ENCODE measurements at places on chromosomes 12 and 14.

DNA sequence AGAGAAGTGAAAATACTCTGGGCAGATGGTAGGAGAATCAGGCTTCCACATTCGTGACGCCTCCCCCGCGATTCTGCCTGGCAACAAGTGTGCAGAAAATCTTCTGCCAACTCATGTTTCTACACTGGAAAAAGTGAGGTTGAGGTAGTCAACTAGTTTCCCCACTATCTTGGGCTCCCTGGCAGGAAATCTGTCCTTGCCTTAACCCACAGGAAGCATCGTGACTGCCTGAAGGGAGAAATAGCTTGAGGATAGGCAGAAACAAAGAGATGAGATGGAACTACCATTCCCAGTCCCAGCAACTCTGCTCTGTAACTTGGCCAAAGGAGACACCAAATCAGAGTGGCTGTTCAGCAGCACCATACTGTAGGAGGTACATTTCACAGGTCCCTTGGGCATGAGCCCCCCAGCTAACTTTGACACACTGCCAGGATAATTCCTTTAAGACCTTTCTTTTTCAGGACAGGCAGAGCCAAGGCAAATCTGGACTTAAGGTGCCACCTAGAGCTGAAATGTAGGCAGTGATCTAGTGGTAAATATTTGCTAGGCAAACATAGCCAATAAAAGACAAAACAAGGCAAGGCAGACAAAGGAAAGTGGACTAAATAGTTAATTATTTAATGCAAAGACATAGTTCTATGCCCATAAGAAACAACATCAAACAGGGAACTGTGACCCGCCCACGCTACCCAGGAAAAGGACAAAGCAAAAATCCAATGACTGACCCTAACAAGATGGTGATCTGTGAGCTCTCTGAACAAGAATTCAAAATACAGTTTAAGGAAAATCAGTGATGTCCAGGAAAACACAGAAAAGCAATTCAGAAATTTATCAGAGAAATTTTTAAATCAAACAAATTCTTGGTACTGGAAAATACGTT is 205.1 kb downstream of the PTPRO start:
- peak; percentile 88 for DNase-seq

- DNase-seq = no peak
Measured at GRCh38 chr14:61130512-61131260, 149.6 kb downstream of the SLC38A6 start.

DNA sequence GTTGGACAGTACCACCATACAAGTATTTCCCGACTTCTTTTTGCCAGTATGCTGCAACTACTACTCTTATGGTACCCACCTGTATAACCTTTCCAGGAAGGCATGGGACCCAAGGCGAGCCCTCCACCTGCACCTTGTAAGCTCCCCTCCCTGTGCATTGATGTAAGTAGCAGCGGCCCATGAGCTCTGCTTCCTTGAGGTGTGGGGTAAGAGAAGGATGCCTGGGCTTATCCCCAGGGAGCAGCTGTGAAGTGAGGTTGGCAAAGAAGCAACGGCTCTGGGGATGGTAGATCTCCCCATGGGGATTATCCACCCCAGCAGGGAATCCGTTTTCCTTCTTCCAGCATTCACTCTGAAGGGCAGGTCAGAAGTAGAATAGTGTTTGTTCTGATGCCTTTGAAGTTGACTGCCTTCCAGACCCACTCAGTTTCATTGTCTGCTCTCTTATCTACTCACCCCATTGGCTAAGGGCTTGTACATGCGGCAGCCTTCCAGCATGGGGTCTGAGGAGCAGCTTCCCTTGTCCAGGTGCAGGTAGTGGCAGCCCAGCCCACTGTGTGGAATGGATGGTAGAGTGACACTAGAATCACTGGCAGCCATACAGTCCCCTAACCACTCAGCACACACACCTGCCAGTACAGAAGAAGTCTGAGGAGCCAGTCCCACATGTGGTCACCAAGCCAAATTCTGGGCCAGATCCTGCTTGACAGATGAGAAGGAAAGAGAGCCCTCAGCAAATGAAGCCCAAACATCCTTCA is 3.4 kb downstream of the CIROP start:
- DNase-seq = no peak

GRCh38 chr14:40362856-40363255 is 930.6 kb upstream of the FBXO33 start:
- DNase-seq = no peak

GRCh38 chr12:6708960-6709394 is 8.4 kb upstream of the PIANP start:
- no peak for DNase-seq

GRCh38 chr12:57089271-57090245 is 644 bp downstream of the NAB2 start:
- peak; percentile 59 for DNase-seq

DNA sequence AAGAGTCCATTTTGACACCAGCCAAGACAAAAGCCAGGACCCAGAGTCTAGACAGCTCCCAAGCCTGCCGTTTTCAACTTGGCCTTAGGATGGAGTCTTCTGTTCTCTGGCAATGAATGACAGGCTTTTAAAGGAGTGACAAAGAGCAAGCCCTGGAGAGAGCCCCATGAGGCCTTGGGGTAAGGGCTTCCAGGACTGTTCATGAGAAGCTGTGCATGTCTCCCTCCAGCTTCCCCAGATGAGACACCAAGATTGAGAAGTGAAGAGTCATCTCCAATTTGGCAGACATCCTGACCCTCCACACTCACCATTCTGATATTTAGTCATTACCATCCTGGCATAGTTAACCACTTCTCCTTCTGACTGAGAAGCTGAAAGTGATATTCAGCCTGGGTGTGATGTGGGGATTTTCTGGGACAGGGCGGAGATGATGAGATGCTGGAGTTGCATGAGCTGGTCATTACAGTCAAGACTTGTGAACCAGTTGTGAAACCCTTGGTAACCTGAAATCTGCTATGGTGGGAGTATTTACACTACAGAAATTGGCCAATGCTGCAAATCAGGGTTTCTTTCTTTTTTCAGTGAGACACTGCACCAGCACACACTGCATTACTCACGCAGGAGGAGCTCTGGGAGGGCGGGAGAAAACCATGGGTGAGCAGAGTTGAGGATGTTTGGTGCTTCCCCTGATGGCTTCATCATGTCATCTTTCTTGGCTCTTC is 77.8 kb downstream of the VCPKMT start:
- peak; percentile 100 for DNase-seq

- peak; percentile 31 for DNase-seq
Measured at GRCh38 chr12:74412606-74413230, 124.9 kb upstream of the ATXN7L3B start.

GRCh38 chr14:80954687-80955299 is 628 bp upstream of the TSHR start:
- DNase-seq = peak; percentile 83

DNA sequence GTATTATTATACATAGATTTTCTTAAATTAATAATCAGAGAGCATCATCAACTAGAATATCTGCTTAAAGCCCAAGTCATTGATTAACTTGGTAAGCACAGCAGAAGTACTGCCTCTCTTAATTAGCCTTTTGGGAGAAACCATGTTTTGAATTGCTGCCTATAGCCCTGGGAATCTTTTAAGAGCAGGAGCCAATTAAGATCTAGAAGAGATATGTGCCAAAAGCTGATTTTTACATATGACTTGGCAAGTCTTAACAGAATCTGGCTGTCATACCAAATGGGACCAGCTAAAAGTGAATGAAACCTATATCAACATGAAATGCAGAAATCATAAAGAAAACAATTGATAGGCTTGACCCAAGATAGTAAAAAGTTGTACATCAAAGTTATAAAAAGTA is 23.2 kb upstream of the WNK1 start:
- DNase-seq = no peak

GRCh38 chr12:60398547-60398946 is 802.7 kb downstream of the SLC16A7 start:
- DNase-seq = no peak

DNA sequence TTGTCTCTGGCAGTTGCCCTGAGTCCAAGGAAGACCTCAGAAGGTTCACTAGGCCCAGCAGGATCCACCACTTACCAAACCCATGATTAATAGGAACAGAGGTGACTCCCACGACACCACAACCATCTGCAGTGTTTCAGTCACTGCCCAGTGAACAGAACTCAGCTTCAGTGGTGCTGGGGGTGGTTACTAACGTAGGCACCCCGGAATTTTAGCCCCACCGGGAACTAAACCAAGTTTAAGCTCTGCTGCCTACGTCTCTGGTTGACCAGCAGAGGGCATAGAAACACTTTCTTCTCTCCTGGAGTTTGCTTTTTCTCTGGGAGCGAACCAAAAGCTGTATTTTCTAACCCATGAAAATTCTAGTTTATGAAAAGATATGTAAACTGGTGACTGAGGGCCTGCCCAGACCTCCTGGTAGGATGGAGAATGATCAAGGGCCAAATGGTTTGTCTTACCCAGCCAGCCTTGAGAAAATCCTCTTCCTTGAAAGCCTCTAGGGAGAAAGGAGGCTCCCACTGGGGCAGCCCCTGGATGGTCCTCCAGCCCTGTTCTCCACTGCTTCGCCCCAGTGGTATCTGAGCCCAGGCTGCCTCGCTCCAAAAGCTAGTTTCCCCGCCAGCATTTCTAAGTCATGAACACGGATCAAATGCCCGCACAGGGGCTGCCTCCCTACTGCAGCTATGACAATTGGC is 379.8 kb downstream of the DPF3 start:
- DNase-seq = peak; percentile 63

DNA sequence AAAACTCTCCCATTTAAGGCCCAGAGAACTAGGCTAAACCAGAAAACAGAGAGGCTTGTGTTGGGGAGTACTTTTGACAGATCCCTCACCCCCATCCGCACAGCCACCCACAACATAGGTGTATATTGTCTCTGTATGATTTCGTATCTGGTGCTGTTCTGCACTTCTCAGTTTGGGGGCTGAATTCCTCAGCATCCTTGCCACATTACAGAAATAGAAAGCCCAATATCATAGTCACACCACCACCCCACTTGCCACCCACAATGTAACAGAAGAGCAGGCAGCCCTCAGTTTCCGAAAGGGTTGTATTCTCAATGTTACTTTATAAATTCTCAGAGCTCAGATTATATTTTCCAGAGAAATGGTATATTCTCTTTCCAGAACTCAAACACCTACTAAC is 950.9 kb downstream of the DIO2 start:
- DNase-seq = no peak

GRCh38 chr12:119894916-119895315 is 17.8 kb upstream of the CIT start:
- no peak for DNase-seq

- peak; percentile 62 for DNase-seq
Measured at GRCh38 chr12:1630133-1630826, 1.2 kb downstream of the WNT5B start.

- no peak for DNase-seq
Measured at GRCh38 chr12:98911396-98911795, 266.3 kb downstream of the APAF1 start.

DNA sequence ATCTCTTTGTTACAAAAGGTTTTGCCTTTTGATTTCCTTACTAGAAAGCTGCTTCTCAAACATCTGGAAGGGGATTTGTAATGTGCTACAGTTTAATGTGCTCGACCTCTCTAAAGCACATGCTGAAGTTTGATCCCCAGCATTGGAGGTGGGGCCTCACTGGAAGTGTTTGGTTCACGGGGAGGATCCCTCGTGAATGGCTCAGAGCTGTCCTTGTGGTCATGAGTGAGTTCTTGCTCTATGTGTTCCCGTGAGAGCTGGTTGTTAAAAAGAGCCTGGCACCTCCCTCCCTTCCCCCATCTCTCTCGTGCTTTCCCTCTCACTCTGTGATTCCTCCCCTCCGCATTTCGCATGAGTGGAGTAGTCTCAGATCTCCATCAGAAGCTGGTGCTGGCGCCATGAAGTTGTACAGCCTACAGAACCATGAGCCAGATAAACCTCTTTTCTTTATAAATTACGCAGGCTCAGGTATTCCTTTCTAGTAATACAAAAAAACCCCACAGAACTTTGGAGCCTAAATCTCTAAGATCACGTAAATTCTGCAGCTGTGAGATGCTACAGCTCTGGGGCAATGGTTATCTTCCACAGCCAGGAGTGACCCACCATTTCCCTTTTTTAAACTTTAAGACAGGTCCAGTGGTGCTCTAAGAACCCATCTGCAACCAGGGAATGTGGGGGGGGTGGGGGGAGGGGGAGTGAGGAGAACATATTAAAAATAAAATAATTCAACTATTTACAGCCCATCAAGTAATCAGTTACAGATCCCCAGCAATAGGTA is 214.4 kb downstream of the FOXN3 start:
- no peak for DNase-seq

- no peak for DNase-seq
Measured at GRCh38 chr12:2058837-2059236, 6.0 kb downstream of the CACNA1C start.

- DNase-seq = peak; percentile 87
Measured at GRCh38 chr14:68794130-68794850, 1.4 kb upstream of the ZFP36L1 start.

DNA sequence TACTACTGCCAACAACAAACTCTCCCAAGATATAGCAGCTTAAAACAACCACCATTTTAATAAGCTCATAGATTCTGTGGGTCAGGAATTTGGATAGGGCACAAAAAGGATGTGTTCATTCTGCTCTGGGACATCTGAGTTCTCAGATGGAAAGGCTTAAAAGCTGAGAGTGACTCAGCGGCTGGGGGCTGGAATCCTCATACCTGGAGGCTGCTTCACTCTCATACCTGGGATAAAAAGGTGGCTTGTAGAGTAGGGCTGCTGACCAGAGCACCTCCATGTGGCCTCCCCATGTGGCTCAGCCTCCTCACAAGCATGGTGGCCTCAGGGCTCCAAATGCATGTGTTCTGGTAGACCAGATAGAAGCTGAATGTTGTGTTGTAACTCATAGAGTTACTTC is 20.2 kb upstream of the PELI2 start:
- DNase-seq = no peak

- peak; percentile 47 for DNase-seq
Measured at GRCh38 chr12:109760031-109760929, 46.7 kb downstream of the FAM222A start.

DNA sequence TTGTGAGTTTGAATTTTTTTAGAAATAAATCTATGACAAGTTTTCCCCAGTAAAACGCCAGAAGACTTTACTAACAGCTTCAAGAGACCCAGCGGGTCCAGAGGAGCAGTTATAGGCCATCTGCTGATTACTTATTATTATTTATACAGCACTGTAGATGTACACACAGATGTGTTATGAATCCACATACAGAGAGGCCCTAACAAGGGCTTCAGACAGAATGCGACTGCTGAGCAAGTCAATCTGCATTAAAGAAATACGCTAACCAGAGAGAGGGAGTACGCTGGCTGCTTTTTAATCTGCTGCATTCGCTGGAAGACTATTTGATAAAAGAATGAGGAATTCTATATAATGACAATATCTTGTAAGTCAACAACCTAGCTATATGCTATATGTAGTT is 32.5 kb downstream of the ATF7 start:
- no peak for DNase-seq

- DNase-seq = peak; percentile 60
Measured at GRCh38 chr14:93132472-93133065, 16.8 kb upstream of the ITPK1 start.

GRCh38 chr12:99983456-99984258 is 1.1 kb downstream of the ANKS1B start:
- DNase-seq = no peak
